ENCODE measurements at places on chromosomes 7 and 10. TPM values are rescaled to one million over a fixed set of nuclear protein-coding genes. Genes with fewer than 3 reads are reported as not detected.

Gene STEAP2
- polyA plus RNA-seq = 18.9 TPM

DNA sequence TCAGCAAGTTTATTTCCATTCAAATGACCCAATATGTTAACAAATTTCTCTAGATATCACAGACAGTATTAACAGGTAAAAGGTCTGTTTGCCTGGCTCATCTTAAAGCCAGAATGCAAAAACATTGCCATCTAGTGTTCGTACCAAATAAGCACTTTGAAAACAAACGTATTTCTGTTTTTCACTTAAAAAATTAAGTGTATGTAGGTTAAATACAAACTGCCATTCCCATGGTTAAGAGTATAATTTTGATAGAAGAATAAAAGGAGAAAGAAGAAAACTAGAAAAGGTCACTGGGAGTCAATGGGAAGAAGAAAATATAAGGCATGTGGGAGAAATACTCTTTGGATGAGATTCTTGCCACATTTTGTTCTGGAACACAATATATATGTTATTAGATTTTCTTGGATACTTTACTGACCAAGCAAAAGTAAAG is 51.0 kb downstream of the ORC5 start:
- DNase-seq = peak; percentile 7

DNA sequence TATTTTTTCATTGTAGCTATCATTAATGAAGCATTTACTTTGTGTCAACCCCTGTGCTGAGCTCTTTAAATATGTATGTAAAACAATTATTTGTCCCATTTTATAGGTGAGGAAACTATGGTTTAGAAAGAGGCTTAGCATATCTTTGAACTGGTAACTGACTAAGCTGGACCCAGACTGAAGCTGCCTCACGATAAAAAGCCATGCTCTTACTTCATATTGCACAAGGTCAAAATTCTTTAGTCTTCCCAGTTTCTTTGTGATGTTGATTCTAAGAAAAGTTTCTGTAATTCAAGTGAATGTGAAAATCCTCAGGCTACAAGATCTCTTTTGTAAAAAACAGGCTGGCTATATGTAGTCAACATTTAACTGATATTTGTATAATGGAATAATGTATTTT is 46.6 kb upstream of the SLC16A12 start:
- DNase-seq = no peak

- DNase-seq = no peak
These were observed 115.5 kb upstream of the CREB5 start for GRCh38 chr7:28296571-28297483.

- DNase-seq = no peak
These were observed 405.9 kb upstream of the KLF6 start for GRCh38 chr10:4190876-4191275.

DNA sequence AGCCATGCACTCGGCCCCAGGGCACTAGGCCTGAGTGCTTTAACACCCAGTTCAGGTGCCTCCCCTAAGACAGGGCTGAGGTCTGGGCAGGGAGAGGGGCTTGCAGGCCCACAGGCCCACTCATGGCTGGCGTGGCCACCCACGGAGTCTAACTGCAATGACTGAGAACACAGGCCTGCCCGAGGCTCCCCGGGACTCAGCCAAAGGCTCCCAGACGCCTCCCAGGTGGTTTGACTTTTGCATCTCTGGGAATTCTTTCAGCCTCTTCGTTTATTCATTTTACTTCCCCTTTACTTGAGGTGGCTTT is 37.3 kb downstream of the PTPRN2 start:
- DNase-seq = no peak

DNA sequence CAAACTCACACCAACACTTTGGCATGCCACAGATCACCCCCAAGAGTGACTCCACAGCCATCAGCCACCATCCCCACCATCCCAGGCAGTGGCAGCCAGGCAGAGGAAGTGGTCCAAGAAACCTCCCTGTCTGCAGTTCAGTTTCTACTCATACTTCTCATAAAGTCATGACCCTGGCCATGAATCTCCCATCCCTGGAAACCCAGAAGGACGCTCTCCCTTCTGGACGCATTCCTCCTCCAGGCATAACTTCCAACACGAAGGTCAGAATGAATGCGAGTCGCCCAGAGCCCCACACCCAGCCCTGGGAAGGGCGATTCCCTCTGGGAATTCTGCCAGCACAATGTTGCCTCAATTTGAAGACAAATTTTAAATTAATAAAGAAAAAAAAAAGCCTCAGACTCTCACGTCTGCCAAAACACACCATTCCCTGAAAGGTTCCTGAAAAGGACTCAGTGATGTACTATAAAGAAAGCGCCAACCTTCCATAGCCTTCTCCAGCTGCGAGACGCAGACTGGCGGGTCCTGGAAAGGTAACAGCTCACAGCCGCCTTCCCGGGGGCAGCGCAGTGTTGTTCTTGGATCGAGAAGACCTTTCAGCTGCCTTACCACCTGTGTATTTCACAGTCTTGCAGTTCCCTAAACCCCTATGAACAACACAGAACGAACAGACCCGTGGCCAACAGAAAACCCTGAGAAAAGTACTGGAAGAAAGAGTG is 307.6 kb downstream of the FRMD4A start:
- no peak for DNase-seq

- no peak for DNase-seq
These were observed 183.2 kb upstream of the TRIM24 start for GRCh38 chr7:138276891-138277290.

DNA sequence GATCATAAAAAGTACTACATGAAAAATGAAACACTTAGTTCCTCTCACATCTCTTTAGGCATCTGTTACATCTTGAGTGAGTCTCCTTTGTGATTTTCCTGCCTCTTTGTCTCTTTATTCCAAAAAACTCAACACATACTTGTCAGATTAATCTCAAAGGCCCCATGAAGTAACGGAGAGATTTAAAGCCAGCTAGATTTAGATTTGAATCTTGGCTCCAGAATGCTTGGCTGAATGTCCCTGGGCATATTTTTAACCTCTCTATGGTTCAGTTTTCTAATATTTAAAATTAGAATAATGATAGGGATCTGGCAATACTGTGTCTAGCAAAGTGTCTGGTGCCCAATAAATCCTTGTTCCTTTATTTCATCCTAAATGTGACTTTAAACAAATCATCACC is 140.0 kb downstream of the DGKB start:
- no peak for DNase-seq

GRCh38 chr10:80319725-80320290 is 30.4 kb upstream of the MAT1A start:
- DNase-seq = no peak

DNA sequence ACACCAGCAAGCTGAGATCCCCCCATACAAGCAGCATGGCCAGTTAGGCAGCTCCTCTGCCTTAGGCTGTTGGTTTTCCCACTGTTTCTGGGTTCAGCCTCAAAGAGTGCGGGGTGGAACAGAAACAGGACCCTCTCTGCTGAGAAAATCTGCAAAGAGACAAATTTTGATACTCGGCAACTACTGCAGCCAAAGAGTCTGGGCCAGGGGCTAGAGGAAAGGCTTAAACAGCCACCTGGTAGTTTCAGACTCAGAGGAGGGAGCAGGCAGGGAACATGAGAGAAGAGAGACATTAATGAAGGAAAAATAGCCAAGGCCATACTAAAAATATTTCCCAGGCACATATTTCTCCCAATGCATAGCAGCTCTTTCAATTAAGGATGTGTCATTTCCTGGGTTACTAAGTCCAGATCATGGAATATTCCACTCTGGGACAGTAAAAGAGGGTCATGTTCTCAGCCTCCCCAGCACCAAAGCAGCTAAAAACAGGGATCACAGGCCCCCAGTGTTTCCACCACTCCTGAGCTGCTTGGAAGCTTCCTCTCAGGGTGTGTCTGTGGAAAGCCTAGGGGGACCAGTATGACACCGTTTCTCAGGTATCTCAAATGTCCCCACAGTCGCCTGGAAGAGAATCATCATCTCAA is 29.8 kb downstream of the PDLIM1 start:
- DNase-seq = no peak

Gene ASIC3
- polyA plus RNA-seq = 2.1 TPM

GRCh38 chr10:59913547-59914237 is 7.3 kb upstream of the CCDC6 start:
- no peak for DNase-seq

Gene PIP4K2A
- 24.5 TPM for polyA plus RNA-seq

DNA sequence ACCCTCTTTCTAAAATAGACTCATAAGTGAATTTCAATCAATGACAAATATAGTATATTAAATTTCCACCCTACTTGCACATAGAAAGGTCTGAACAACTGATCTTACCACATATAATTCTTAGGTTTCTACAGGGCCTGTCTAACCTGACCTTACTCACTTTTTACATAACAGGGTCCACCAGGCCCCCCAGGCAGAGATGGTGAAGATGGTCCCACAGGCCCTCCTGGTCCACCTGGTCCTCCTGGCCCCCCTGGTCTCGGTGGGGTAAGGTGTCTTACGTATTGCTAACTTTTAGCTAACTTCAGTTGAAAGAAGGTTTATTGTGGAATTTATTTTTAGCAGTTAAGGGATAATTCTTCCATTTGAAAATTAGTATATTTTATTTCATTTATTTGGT is 5.3 kb downstream of the COL1A2 start:
- DNase-seq = no peak

GRCh38 chr10:128727114-128727513 is 600.9 kb upstream of the MKI67 start:
- no peak for DNase-seq

GRCh38 chr10:17423632-17424186 is 30.7 kb downstream of the ST8SIA6 start:
- DNase-seq = no peak

DNA sequence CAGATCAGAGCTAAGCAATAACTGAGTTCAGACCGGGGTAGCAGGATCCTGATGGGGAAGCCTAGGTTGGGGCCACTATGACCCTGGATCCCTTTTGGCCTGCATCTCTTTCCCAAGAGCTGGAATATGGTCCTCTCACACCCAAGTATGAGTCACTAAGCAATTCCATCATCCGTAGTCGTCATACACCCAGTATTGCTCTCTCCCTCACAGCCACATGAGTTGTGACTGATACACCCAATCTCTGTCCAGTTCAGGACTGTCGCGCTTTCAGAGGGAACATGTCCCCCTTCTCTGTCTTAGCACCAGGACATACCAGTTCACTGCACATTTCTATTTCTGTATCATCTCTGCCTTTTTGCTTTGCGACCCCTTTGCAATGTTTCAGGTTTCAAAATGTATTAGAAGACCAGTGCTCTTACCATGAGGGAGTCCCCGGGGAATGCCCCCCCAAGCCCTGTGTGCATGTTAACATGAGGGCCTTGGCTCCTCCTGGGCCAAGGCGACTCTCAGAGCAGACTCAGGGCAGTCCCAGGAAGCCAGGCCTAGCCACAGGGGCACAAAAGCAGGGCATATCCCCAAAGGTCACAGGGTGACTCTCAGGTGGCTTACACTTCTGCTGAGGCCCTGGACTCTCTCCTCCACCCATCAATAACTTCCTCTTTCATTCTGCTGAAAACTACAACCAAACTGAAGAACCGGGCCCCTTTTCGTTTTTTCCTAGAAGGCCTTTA is 75.3 kb upstream of the SAMD8 start:
- no peak for DNase-seq

GRCh38 chr10:44805466-44806210 is 105.5 kb upstream of the TMEM72 start:
- DNase-seq = no peak

GRCh38 chr7:91411060-91411459 is 146.8 kb downstream of the FZD1 start:
- DNase-seq = no peak

Gene SLC13A4
- 2.0 TPM for polyA plus RNA-seq

Gene SPACDR
- polyA plus RNA-seq = 0.73 TPM

GRCh38 chr7:28299556-28299955 is 112.8 kb upstream of the CREB5 start:
- no peak for DNase-seq

DNA sequence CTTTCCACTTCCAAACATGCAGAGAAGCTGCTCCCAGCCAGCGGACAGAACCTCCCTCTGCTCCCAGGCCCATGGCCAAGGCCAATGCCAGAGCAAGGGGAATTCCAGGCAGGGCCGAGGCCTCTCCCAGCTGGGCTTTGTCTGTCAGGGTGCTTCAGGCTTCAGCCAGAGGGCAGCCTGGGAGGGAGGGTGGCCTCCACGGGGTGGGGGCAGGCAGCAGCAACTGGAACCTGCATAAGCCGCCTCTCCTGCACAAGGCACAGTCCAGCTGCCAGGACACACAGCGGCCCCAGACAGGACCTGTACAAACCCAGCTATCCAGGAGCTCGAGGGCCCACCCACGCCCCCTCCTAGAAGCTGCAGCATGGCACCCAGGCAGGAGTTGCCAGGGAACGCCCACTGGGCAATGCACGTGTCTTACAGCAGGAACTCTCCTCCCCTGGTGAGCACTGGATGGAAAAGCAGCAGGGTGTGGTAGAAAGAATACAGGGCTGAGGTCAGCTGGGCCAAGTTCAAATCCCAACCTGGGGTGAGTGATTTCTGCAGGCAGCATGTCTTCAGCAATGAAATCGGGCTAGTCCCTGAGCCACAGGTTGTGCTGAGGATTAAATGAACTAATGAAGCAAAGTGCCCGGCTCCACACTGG is 7.6 kb downstream of the FAM53B start:
- DNase-seq = no peak

Gene DENND10
- 50.2 TPM for polyA plus RNA-seq

DNA sequence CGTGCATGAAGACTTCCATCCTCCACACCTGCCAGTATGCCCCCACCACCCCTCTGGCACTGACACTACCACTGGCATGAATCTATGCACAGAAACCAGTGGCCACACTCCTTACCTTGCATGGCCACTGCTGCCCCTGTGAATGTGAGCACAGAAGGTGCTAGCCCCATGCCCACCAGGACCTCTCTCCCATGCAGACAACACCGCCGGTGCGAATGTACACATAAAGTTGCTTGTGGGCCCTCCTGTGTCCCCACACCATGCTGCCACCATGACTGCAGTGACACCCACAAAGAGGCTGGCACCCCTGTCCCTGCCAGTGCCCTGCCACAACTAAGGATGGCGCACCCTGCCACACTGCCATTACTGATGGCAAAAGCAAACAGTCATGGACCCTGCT is 289.5 kb upstream of the KCND2 start:
- no peak for DNase-seq

- DNase-seq = peak; percentile 84
These were observed 55.9 kb downstream of the UPF2 start for GRCh38 chr10:11986593-11987216.

GRCh38 chr7:132160611-132161532 is 415.4 kb downstream of the PLXNA4 start:
- DNase-seq = peak; percentile 16

- DNase-seq = no peak
These were observed 131.2 kb downstream of the PRKAG2 start for GRCh38 chr7:151745706-151746105.

Gene CABCOCO1
- polyA plus RNA-seq = 1.9 TPM

GRCh38 chr7:44074349-44074695 is 8.0 kb downstream of the POLM start:
- no peak for DNase-seq

DNA sequence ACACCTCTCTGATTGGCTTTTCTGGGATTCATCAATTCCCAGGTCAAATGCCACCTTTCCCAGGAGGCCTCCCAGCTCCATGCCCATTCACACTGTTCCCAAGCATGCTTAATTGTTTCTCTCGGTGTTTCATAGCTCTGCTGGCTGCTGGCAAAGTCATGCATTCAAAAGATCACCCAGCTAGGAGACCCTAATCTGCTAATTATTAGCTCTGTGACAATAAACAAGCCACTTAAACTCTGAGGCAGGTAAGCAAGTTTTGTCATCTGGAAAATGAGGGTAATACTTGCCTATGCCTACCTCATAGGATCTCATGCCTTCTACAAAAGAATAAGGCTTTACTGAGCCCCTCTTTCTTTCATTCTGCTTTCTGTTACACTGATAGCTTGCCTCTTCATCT is 828 bp upstream of the KEL start:
- peak; percentile 15 for DNase-seq

Data from renal pelvis (tissue), 12 donors.